ENCODE measurements at places on chromosomes 6 and 20.

DNA sequence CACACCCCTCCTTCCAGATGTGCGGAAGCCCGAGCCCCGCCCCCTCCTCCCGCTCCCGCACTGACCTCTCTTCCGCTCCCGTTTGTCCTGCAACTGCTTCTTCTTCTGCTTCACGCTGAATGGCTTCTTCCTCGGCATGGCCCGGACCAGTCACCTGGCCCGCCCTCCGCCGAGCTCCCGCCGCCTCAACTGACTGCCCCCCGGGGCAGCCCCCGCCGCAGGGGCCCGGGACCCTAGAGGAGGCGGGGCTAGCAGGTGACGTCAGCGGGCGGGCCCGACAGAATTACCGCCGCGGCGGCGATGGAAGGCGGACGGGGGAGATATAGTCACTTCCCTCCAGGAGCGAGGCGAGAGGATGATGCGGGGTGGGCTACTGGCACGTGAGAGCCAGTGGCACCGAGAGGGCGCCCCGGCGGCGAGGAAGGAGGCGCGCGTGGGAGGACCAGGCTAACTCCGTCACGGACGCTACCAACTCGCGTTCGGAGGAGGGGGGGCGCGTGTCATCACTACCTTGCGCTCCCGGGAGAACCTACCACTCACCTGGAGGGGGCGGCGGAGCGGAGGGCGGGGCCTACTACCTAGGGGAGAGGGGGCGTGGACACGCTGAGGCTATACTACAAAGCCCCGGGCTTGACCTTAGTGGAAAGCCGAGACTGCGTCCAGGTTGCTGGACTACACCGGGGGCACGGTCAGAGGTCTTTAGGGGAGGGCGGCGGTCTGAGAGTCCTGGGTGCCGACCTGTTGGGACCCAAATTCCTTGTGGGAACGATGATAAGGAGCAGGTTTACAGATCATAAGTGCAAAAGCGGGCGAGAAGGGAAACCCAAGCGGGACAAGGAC is at the start of gene GNL1:
TSS of gene GNL1 (minus strand) at position 424 of the 840 bp plus-strand sequence. CDS start at position 138, 286 bp downstream.
- peak; percentile 29 for DNase-seq

DNA sequence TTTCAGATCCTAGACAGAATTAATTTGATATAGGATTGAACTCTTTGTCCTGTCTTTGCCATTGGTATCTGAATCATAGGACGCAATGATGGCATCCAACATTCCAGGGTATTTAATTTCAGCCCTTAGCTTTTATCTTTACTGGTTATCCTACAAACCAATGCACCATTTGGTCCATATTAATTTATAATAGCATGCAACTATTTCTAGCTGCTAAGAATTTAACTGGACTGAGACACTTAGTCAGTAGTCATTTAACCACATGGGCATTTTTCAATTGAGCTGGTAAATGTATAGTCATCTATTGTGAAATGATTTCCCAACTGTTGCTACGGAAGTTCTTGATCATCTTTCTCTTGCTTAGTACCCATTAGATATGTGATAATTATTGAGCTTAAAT is 141.1 kb downstream of the CD164 start:
- no peak for DNase-seq

DNA sequence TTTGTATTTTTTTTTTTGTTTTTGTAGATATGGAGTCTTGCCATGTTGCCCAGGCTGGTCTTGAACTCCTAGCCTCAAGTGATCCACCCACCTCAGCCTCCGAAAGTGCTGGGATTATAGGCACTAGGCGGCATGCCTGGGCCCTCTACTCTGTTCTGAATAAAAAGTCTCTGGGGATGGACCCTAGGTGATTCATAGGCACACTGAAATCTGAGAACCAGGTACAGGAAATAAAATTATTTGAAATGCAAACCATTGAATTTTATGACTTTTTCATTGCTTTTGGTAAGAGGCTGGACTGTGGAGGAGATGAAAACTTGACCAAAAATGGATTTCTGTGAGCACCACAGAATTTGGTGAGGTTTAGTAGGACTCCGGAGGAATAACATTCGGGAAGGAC is 117.5 kb downstream of the PRIM2 start:
- no peak for DNase-seq

GRCh38 chr6:82893889-82894652 is 171.6 kb downstream of the UBE3D start:
- DNase-seq: no peak

DNA sequence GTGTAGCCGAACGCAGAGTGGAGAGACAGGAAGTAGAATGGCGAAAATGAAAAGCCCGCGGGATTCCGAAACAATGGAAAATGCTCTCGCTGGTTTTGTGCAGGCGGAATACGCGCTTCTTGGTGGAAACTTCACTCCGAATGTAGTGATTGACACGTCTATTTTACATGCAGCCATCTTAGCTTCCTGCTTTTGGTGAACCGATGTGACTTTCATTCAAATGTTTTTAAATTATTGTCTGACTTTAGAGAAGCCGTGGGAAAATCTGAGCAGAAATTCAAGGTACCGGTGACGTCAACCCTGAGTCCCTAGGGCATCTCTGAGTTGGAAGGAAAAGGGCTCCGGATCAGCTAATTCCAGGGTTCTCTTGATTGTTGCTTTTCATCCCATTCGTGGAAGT is 11.4 kb downstream of the GPX5 start:
- no peak for DNase-seq

- DNase-seq: peak; percentile 50
These were observed 11.0 kb upstream of the ELOVL5 start for GRCh38 chr6:53359843-53360092.

- no peak for DNase-seq
These were observed 398.8 kb downstream of the ESR1 start for GRCh38 chr6:152206072-152206818.

DNA sequence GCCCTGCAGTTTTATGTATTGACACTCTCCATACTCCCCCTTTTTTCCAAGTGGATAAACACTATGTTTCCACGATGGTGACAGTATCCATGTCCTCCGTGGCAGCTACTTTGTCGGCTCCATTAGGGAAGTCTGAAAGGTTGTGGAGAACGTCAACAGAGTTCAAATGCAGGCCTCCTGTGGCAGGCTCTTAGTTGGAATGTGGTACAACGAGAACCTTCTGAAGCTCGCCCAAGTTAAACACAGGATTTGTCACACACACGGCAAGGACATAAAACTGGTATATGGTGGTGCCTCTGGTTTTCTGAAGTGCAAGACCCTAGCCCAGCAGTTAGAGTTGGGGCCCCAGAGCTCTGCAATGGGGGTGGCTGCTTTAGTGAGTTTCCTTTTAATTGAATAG is 187.0 kb upstream of the TAB2 start:
- no peak for DNase-seq

- peak; percentile 92 for DNase-seq
These were observed 69.6 kb downstream of the SSR1 start for GRCh38 chr6:7243179-7243981.

DNA sequence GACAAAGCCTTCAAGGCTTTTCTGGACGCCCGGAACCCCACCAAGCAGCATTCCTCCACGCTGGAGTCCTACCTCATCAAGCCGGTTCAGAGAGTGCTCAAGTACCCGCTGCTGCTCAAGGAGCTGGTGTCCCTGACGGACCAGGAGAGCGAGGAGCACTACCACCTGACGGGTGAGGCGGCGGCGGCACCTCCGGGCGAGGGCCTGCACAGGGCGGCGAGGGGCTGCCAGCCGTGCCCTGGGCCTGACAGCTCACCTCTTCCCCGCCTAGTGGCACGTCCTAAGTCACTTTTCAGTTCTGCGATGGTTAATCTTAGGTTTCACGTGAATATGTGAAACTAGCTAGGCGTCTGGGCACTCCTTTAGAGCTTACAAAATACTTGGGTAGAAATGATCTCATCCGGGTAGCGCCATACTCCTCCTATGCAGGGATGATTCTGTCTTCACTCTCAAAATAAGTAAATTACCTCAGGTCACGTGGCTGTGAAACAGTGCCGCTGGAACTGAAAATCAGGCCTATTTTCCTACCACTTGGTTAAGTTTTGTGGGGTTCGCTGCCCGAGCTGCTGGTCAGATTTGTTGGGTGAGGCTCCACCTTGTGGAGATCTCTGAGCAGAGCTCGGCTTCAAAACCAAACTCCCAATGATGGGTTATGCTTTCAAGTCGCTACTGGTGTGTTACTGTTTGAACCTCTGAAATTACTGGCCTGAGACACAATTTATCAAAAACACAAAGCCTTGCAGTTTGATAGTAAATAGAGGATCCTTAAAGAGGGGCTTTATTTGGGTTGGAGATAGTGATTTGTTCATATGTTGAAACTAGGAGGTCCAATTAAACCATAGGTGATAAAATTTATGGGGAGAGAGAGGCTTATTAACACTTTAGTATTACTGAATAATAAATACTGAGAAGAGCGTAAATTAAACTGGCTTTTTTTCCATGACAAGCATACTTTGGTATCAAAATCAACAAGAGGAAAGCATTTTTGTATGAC is 15.5 kb upstream of the CLDN20 start:
- DNase-seq: peak; percentile 1

DNA sequence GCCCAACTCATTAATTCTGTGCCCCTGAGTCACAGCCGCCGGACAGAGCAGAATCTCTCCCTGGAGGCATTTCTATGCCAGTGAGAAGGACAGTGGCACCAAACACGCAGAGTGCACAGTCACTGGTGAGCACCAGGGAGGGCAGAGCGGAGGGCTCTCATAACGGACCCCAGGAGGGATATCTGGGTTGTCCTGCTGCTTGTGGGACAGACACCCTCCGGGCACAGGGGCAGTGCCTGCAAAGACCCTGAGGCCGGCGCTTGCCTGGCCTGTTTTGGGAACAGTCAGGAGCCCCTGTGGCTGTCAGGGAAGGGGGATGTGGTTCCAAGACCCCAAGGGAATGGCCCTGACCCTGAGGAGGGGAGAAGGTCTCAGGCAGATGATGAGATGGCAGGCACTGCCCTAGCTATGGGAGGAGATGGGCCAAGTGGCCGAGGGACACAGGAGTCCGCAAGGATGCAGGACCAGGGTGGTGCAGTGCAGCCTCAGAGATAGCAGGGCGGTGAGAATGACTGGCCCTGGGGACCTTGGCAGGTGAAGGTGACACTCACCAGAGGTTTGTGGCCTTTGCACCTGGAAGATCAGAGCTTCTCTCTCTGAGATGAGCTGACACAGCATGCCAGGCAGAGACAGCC is 270.8 kb downstream of the SMOC2 start:
- no peak for DNase-seq

DNA sequence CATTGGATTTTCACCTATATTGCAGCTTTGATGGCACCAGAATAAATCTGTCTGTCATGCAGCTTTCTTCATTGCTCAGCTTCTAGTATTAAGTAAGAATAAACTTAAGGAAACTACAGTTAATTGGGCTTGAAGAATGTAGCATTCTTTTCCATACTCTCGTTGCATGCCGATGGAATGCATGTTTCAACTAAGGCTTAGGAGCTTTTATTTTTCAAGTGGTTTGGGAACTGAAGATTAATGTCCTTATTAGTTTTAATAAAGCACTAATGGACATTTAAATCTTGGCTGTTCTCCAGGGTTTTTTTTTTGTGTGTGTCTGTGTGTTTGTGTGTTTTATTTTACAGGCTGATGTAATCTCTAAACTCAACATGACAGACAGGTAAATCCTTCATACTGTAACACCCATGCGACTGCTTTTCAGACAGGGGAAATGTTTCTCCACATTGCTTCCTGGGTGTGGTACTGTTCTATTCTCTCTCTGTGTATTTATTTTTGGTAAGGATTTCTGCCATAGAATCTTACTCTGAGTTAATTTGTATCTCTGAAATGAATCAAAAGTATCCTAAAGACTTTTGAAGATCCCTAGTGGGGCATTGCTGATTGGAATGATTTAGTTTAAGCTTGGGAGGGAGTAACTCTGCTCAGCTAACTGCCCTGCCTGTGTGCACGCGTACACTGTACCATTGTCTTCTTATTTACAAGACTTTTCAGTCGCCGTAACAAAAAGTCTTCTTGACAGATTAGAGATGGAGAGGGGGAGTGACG is 38.0 kb downstream of the SLC9A8 start:
- DNase-seq: no peak

DNA sequence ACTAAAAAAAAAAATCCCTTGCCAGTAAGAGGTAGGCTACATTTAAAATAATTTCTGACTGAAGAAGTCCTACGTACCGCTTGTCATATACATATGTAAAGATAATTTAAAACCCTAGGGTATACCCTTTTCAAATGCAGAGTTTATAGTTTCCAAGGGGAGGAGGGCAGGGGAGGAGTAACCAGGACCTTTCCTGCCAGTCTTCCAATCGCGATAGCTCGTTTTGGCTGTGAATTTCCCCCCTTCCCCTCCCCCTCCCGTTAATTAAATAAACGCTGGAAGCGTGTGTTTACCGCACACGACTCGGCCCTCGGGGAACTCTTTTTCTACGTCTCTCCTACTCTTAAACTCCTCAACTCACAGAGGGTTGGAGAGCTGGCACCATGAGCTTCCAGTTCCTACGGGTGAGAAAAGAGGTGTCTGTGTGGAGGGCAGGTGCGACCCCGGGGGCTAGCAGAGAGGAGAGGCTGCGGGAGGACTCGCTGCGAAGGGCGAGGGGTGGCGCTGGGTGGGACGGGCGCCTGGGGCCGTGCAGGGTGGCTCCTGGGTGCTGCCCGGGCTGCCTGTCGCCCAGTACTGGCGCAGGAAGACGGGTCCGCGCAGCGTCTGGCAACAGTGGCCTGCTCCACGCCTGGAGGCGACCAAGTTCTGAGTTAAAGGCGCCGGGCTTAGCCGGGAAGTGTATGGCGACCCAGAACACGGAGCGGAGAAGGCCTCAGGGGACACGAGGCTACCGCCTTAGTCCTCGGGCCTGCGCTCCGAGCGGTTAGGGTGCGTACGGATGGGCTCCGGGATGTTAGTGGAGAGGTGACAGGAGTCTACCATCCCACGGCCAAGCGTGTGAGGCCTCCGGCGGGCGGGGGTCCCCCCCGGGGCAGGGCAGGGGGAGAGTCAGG is 4.1 kb upstream of the TFAP2C start:
- no peak for DNase-seq

- DNase-seq: no peak
These were observed 5.9 kb downstream of the PYGB start for GRCh38 chr20:25253606-25254275.

DNA sequence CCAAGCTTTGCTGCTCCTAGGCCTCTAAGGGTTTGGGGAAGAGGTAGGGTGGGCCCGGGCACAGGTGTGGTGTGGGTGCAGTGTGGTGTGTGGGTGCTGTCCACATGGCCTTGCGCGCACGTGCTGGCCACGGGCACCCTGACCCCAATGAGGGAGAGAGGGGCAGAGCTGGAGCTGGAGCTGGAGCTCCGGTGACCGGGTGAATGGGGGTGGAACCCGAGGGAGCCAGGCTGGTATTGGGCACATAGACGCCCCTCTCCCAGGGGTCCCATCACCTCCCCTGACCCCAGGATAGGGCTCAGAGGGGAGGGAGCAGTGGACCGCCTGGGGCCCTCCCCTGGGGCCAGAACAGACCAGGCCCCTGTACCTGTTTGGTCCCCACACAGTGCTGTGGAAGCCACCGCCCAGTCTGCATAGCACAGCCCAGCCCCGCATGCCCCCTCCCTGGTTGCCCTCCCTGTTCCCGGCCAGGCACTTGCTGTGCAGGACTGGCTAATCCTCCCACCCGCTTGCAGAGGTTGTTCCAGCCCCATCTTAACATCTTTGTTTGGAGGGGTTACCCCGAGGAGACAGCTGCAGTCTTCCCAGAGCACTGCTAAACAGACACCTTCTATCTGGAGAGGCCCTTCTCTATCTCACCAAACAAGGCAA is 984 bp downstream of the ADAM33 start:
- DNase-seq: no peak

Data from NCI-H1694 treated with DMSO at 0.1 percent for 48 hours (cell line).